Naive thymus-derived CD4-positive, alpha-beta T cell (primary cell): ENCODE measurements at places on chromosomes 3 and 15.

GRCh38 chr15:79657722-79658121 is 225.6 kb downstream of the MINAR1 start:
- no peak for DNase-seq

DNA sequence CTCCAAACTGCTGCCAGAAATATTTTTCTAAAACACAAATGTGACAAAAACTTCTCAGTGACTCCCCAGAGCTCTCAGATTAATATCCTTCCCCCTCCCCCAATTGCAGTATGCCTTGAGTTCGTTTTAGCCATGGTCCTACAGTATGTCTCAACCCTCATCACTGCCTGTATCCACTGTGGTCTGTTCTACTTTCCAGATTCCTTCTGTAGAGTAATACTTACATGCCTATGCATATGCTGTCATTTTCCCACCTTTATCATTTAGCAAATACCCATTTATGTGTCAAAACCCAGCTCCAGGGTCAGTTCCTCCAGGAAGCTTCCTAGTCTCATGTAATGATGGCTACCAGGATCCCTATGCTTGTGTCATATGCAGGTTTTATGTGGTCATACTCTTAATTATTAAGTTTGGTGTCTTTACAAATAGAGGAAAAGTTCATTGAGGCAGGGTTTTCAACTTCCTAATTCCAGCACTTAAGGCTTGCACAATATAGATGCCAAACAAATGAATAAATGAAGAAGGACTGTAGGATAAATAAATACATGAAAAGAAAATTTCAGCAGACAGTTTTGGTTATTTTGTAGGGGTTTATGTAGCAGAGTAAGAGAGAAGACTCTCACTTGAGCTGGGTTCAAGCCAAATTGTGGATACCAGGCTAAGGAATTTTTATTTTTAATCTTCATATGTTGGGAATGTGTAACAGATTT is 170.8 kb downstream of the ALCAM start:
- DNase-seq: no peak

- no peak for DNase-seq
These were observed 58.8 kb upstream of the SLC6A11 start for GRCh38 chr3:10757021-10757820.

DNA sequence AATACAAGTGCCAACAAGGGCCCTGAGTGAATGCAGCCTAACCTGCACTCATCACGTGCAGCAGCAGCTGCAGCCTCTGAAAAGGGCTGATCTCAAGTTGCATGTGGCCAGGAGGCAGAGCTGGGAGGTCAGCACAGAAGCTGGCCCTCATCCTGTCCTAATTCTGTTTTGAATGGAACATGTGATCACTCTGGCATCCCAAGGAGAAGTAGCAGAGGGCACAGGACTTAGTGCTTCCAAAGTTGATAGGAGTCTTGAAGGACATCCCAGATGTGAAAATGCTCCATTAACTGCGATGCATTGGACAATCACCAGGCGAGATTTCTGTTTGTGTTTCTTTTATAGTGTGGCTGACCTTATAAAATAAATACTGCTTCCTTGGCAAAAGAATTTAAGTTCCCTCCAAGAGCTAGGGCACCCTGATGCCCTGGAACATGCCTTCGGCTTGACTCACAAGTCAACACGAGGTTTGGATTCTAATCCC is 31.6 kb upstream of the STAG1 start:
- DNase-seq: no peak

DNA sequence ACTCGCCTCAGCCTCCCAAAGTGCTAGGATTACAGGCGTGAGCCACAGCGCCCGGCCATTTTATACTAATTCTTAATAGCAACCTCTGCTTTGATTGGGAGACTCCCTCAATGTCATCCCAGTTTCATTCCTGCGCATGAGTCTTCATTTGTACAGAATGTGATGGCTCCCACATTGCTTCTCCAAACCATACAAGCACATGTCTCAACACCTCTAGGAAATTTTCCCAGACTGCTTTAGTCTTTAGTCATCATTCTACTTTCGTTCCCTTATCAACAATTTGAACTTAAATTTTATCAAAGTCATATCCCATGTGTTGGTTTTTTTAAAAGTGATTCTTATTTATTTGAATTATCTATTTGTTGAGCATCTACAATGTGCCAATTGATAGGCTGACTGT is 58.1 kb downstream of the SNX4 start:
- DNase-seq: no peak

DNA sequence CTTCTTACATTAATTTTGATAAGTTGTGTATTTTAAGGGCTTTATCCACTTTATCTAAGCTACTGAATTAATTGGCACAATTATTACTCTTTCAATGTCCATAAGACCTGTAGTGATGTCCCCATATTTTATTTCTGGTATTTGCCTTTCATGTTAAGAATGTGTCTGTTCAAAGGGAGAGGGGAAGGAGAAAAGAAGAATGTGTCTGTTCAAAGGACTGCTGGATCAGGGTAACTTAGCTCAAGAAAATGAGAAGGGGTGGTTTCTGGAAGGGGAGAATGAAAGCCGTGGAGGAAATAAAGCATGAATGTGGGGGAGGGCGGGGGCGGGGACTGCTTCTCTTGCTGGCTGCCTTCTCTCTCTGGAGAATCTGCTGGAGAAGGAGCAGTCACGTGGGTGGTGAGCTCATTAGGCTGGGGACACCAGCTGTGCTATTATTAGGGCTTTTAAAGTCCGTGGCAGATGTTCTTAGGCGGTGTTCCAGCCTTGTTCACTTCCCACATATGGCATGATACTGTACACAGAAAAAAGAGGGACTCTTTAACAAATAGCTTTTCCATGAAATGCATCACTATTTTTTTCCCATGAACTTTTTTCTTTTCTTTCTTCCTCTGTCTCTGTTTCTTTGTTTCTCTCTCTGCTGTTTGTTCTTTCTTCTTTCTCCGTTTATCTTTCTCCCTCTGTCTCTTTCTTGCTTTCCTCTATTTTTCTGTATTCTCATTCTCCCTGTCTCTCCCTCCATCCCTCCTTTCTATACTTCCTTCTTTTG is 63.7 kb upstream of the ULK4 start:
- no peak for DNase-seq

GRCh38 chr3:133112666-133113065 is 74.5 kb downstream of the TMEM108 start:
- DNase-seq: no peak

DNA sequence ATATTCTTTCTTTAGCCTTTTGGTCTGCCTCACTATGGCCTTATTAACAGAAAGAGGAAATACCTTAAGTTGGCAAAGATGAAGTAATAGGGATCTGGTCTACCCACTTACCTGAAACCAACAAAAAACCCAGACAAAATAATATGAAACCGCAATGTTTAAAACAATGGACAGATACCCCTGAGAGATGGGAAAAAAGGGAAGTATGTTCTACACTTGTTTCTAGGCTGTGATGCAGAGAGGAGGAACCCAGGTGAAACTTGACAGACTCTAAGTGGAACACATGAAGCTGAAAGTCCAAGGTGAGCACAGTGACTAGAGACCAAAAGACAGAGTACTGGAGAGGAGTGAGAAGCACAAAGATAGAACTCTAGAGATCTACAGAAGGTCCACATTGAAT is 78.4 kb downstream of the NR2E3 start:
- no peak for DNase-seq

DNA sequence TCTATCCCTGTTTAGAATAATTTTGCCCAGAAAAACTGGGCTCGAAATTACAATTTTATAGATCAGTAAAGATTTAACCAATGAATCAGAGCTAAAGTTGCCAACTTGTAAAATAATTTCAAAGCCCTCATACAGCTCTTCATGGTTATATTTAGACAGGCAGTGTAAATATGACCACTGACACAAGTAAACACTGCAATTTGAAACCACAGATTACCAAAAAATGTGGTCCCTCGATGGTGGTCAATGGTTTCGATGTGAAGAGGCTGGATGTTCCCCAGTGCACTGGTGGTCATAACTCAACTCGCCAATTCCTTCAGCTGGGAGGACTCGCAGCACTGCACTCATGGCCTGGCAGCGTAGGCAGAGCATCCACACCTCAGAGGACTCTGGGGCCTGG is 28.6 kb downstream of the LRTM1 start:
- no peak for DNase-seq

GRCh38 chr3:128496602-128497304 is 3.8 kb upstream of the GATA2 start:
- no peak for DNase-seq

GRCh38 chr3:196287090-196287439 is 461 bp downstream of the PCYT1A start:
- peak; percentile 5 for DNase-seq

DNA sequence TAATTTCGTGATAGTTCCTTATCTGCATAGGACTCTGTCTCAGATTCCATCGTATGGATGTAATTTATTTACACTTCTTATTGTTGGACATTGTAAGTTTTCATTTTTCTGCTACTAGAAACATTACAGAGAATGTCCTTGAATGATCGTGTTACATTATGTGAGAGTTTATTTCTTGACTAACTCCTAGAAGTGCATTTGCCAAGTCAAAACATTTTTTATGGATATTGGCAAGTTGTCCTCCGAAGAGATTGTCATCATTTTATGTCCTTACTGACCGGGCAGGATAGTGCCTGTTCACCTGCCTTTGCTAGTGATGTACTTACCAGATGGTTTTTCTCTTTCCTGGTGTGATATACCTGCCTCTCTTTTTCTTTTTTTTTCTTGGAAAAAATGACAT is 13.4 kb downstream of the ASB7 start:
- DNase-seq: no peak
